NCI-H2171 (cell line): ENCODE measurements at places on chromosomes 7 and 10.

DNA sequence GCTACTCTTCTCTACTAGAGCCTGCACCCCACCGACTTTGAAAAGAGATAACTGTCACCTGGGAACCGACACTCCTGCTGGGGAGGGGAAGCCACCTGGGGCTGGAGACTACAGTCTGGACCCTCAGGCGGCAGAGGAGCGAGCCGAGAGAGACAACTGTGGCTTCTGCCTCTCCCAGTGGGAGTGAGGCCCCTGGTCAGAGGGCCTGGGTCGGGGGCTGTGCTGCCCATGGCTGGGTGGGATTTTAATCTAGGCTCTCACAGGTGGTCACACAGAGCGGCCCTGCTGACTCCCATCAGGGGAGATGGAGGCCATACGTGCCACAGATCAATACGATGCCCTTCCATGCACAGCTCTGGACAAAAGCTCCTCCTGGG is 372.1 kb downstream of the DNAJB6 start:
- DNase-seq = no peak

DNA sequence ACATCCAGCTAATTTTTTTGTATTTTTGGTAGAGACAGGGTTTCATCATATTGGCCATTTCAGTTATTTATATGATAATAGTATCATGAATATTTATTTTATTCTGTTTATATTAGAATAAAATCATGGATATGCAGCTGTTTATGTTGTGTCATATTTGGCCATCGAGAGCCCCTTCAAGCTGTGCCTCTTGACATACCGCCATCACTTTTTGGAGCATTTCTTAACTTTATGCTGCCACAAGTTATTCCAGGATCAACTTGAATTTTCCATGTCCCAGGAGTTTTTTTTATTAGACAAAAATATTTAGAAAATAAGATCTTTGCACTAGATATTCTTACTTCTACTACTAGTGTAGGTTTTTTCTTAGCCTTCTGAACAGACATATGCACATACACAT is 1067.0 kb upstream of the LRRTM3 start:
- no peak for DNase-seq

DNA sequence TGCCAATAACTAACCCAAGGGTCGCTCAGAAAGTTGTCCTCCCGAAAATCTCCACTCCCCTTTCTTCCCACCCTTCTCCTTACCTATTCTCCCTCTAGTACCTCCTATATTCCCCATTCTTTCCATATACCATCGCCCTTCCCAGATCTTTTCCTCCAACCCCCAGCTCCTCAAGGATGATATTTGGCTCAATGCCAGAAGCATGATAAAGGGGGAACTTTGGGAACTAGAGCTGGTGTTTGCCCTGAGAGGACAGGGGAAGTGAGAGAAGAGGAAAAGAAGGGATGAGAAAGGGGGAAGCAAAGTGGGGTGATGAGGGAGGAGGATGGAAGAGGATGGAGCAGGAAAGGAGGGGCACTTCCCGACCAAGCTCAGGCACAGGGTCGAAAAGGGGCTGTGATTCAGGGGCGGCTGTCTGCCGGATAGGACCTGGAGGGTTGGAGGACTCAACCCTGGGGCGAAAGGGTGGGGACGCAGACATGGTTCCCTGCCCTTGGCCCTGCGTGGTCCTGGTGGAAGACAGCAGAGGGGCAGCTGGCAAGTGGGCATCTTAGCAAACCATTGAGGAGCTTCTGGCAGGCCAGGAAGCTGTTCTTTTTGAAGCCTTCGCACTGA is 1.8 kb downstream of the OIT3 start:
- DNase-seq = no peak

- DNase-seq = no peak
These were observed 16.6 kb downstream of the GNAI1 start for GRCh38 chr7:80151274-80151665.

DNA sequence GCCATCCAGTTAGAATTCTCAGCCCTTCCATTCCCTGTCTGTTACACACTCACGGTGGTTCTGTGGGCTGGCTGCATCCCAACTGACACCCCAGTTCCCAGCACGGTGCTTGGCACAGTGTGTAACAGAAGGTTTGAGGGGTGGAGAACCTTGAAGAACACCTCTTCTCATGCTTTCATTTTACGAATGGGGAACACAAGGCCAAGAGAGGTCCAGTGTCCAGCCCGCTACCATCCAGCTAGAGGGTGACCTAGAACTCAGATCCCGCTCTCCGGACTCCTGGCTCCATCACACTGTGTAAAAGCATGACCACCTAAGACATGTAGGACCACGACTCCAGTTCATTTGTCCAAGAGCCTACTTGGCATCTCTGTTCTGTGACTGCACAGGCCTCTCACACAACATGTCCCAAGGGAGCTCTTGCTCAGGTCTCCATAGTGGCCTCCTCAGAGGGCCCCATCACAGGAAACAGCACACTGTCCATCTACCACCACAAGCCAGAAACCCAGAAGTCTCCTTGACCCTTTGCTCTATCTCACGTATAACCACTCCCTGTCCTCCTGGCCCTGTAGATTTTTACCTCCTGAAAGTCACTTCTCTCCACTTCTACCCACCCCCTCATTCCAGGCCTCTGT is 2.8 kb upstream of the CDH23 start:
- DNase-seq = no peak
